ENCODE measurements at places on chromosomes 13 and 19.

- DNase-seq, result no peak
Measured at GRCh38 chr13:40776681-40777165, 5.7 kb upstream of the MRPS31 start.

DNA sequence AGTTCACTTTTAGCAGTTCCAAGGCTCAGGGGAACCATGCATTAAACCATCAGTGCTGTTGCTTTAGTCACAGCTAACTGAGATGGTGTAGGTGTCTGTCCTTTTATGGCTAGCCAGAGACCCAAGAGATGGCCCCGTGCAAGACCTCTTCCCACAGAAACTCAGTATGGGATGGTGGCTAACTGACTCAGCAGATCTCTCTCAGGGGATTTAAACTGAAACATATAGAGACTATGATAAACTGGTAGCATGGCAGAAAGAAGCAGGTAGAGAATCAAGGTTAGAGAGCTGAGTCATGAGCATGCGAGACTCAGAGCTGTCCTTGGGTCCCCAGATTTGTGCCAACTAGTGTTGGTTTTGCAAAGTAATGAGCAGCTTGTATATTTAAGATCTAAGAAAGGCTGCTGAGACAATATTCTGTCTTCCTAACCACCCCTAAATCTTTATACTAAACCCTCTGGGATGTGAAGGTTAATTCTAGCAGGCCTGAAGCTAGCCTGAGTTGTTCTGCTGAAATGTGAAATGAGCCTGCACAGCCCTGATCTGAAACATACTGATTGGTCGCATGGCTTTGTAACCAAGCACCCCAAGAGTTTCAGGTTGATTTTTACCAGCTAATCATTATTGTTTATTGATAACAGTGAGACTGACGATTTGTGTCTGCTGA, 6.5 kb upstream of the SCEL start:
- DNase-seq, result no peak

DNA sequence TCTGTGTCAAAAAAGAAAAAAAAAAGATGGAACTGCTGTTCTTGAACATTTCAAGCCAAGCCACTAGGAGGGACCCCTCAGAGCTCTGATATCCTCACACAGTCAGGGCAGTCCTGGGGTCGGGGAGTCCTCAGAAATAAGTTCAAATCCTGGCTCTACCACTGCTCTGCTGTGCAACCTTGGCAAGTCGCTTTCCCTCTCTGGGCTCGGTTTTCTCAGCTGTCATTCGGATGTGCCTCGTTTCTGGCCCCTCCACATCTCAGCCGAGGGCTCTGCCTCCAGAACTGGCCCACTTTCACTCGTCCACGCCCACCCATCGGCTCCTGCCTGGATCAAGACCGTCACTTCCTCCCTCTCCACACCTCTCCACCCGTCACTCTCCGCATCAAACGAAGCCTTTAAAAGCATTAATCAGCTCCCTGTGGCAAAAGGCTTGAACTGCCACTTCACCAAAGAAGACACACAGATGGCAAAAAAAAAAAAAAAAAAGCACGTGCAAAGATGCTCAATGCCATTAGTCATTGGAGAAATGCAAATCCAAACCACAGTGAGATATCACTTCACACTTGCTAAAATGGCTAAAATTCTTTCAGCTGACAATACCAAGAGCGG, 7.4 kb upstream of the ZNRF4 start:
- no peak for DNase-seq

- no peak for DNase-seq
Measured at GRCh38 chr13:27044837-27045570, 126.6 kb downstream of the USP12 start.

DNA sequence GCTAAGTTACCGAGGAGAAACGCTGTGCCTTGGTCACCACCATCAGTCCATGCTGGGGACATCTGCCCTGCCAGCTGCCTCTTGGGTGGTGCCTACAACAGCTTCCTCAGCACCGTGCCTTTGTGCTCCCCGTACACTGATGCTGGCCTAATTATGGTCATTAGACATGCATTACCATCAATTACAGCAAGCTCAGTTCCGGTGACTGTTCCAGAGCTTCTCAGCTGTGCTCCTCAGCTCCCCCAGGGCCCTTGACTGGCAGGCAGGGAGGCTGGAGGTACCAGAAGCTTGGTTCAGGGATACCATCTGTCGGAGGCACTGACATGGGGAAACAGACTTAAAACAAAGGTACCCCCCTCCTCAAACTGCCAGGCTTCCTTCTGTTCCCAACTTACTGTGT, 40.2 kb downstream of the CILP2 start:
- DNase-seq, result no peak

DNA sequence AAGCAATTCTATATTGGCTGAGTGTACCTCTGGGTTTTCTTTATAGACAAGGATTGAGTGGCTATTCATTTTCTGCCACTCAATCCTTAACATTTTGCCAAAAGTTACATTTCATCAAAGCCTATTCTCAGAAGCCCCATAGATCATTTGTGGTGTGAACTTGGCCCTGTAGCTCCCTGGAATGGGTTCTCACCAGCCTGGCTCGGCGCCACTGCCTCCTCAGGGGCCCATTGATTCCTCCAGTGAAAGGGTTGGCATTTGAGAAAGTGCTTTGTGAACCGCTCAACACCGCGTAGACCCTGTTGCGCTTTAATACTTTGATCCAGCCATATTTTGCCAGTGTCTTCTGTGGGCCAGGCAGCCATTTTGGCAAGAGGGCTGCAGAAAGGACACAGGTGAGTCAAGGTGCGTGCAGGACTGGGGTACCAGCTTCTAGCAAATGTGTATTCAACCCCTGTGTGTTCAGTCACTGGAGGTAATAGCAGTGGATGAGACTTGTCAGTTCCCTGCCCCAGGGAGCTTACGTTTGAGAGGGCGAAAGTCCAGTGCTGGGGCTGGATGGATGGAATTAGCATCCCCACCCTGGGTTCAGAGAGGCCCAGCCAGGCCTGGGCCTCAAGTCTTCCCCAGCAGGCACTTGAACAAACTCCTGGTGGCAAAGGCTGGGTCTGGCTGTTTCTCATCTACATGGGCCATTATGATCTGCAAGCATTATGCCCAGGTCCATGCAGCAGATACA, 3.8 kb downstream of the RAB8A start:
- DNase-seq, result no peak

- peak; percentile 23 for DNase-seq
Measured at GRCh38 chr13:21701460-21701859, 30.6 kb downstream of the FGF9 start.

DNA sequence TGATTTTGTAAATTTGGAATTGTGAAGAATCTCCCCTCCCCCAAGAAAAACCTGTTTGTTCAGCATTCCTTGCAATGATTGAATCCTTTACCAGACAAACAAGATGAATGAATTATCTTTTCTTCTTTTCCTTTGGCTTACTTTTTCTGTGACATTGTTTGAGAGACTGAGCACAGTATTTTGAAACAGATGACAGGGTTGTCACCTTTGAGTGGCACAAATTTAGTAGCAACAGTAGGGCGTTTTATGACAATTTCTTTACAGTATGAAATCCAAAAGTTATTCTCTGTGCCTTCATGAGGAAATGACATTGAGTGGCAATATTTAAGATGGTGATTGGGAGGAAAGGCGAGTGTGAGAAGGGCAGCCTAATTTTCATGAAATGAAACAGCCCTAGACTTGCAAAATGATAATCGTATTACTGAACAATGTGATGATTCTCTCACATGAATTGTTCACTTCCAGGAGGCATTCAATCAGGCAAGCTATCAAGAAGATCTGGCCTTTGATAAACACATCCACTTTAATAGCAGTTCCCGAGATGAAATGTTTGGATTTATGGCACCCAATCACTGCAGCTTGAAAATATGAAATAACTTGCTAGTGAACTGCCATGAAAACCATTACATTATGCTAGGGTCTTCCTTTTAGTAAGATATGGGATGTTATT, 68.6 kb upstream of the SCEL start:
- DNase-seq, result no peak

- DNase-seq, result no peak
Measured at GRCh38 chr13:44354884-44355283, 18.7 kb upstream of the SERP2 start.

DNA sequence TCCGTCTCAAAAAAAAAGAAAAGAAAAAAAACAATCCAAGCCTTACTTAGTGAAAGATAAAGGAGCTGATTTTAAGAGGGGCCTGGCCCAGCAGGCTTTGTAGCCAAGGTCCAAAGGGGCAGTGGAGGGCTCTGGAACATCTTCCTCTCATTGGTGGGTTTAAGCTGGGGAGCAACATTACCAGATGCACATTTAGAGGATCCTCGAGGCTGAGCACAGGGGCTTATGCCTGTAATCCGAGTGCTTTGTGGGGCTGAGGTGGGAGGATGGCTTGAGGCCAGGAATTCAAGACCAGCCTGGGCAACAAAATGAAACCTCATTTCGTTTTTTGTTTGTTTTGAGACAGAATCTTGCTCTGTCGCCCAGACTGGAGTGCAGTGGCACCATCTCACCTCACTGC, 8.0 kb upstream of the TMEM160 start:
- DNase-seq, result no peak

DNA sequence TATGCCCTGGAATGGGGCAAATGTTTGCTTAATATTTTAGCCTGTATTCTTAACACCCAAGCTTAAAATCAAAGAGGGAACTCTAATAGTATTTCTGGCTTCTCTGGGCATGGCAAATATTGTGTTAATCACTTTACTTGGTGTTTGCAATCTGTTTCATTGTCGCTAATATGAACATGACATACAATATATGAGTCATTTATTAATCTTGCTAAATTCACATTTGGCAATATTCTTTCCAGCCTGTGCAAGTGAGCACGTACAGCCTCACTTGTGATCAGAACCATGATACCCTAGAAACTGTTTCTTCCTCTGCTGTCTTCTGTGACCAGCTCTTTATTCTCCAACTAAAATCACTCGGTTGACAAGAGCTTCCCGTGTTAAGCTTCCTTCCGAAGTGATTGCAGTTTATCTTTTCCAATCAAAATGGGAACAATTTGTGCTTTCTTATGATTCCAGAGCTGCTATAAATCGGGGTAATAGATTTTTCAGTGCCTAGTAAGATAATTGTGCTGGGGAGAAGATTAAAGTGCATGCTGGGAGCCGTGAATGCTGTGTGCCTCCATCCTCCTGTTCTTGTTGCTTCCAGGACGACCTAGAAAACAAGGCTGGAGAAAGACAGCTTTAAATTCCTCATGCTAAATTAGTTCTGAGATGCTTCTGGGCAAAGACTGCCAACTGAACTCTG, 153.0 kb upstream of the TMTC4 start:
- no peak for DNase-seq

DNA sequence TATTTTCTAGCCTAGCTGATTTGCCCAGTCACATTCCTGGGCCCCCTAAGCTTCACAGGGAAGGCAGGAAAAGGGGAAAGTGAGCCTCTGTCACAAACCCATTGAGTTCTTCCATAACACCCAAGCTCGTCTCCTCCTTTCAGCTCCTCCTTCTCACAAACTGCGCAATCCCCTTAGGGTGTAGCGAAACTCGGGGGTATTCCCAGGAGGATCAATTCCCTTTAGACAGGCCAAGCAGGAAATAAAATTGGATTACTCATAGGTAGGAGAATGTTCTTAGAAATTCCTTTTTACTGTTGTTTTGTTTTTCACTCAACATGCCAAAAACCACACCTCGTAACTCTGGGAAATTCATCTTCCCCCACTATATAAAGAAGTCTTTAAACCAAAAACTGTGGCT, 139.3 kb downstream of the IRS2 start:
- DNase-seq, result no peak

GRCh38 chr19:42443944-42444398, 1.2 kb upstream of the CXCL17 start:
- no peak for DNase-seq

DNA sequence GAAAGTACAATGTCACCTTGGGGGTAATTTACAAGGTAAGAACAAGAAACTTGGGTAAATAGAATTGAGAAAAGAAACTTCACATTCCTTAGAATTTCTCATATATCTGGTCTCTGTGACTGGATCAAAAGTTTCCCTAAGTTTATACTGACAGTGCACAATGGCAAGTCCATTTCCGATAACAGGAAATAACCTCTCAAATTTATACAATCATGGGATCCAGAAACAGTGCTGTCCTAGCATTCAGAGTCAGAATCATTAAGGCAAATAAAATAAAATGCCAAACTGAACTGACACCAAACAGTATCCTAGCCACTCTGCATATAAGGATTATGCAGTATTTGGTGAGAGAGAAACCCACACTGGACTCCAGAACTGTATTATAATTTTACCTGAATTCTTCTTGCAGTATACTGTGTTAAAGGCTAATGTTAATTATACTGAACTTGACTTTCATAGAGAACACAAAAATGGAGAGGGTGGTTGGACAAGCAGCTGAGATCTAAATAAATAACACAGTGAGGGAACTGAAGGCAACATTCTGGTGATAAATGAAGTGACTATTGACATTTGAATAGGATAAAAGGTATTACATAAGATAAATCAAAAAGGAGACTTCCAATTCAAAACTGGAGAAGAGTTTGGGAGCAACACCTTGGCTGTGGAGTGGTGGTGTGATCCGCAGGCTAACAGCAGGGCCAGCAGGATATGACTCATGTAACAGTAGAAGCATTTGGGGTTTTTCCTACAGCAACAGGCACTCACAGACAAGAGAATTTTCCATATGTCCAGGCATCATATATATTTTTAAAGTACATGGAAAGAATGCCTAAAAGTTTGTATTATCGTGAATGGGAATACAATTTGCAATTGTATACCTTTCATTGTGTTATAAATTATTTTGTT, 932.5 kb upstream of the MIR17HG start:
- DNase-seq, result no peak

GRCh38 chr13:51330791-51331190, 8.7 kb upstream of the SERPINE3 start:
- DNase-seq, result no peak

GRCh38 chr13:32472194-32472621, 44.3 kb upstream of the N4BP2L1 start:
- no peak for DNase-seq

- no peak for DNase-seq
Measured at GRCh38 chr19:45218426-45218825, 26.8 kb downstream of the EXOC3L2 start.

DNA sequence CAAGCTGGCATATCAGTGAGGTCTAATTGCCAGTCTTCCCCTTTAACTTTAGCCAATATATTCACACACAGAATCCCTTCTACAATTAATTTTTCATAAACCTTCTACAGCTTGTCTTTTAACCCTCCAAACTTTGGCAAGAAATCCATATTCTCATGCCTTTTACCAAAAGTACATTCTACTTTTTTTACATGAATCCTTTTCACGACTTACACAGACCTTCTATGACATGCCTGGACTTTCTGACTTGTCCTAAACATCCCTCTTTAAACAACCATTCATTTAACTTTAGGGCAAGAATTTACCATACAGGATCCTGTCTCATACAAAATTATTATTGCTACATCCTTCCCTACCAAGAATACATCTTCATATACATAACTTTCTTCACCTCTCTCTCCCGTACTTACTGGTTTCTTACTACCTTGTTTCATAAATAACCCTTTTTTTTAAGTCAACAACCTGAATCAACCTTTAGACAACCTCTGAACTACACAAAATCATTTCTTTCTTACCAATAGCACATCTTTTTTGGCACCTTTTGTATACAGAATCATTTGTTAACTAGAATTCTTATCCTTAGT, 23.5 kb downstream of the ZNF544 start:
- DNase-seq, result no peak

GRCh38 chr13:42549552-42549936, 24.4 kb upstream of the TNFSF11 start:
- DNase-seq, result no peak
